ENCODE measurements at places on chromosomes 4 and X. TPM values are rescaled to one million over a fixed set of nuclear protein-coding genes. Genes with fewer than 3 reads are reported as not detected.

ZXDA gene
- 3.1 TPM for total RNA-seq

ASB12 gene
- total RNA-seq: not detected

ASB11 gene
- not detected for total RNA-seq

VCX3B gene
- not detected for total RNA-seq

Data from T-helper 2 cell treated with Interferon-gamma antibody and Interleukin-4, amounts not matched to agents 100 ng/mL and 5 ng/mL, for 36 hours (primary cell).